ENCODE measurements at places on chromosomes 2 and 18.
A peak's percentile ranks its signal among the peaks of the same experiment; 100 is the strongest.

- DNase-seq = peak; percentile 10
These were observed 38.3 kb downstream of the ITGA6 start for GRCh38 chr2:172465417-172466334.

DNA sequence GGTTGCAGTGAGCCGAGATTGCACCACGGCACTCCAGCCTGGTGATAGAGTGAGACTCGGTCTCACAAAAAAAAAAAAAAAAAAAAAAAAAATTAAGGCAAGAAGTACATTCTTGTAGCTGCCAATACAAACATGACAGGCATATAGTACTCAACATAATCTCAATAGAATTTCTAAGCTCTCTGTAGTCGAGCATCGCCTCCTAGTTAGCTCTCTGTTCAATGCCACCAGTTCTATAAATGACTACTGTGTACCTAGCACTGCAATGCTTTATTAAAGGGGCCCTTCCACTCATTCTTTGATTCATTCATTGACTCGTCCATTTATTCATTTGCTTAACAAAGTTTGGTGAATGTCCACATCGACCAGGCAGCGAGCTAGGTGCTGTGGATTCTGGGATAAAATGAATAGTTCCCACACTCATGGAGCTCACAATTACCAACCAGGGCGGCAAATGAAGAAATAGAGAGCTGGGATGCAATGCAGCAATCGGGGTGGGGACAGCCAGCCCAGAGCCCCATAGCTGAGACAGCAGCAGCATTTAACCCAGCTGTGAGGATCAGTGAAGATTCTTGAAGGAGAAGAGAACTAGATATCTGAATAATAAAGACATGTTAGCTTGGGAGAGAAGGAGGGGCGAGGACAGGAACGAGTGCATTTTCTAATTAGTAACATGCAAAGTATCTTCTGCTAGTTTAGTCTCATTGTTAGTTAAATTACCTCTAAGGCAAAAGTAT is 349.8 kb downstream of the LPIN1 start:
- no peak for DNase-seq

DNA sequence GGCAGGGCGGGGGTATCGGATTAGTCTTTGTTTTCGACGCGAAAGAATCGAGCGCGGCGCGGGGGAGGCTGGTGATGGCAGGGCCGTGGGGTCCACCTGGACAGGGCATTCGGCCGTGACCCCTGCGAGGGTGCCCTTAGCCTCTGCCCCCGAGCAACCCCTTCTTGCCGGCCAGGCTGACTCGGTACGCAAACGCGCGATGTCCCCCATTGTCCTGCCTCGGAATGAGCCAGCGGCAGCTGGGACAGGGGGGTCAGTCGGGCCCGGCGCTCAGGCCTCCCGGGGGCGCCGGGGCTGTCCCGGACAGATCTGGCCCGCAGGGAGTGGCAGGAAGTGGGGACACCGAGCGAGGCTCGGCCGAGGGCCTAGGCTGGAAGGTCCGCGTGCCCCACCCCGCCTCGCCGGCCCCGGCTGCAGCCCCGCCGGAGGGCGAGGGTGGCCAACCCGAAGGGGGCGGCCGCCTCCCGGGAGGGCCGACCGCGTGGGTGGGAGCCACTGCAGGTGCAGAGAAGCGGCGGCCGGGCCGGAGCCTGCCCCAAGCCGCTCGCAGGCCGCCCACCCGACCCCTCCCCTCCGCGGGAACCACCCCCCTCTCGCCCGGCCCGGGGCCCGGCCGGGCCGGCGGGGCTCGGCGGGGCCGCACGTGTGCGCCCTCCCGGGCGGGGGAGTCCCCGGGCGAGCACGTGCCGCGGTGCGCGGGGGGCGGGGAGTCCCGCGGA is at the start of gene TET3:
Gene TET3, plus strand, starts transcription at position 708 of the 719 bp plus-strand sequence. CDS start 1,494 bp downstream, outside the sequence.
- DNase-seq = no peak

- no peak for DNase-seq
These were observed 2.0 kb downstream of the EDAR start for GRCh38 chr2:108986916-108987510.

- DNase-seq = no peak
These were observed 1.4 kb downstream of the CCDC85A start for GRCh38 chr2:56185101-56185581.

GRCh38 chr18:75805265-75805664 is 377.8 kb upstream of the SMIM21 start:
- no peak for DNase-seq

- DNase-seq = no peak
These were observed 31.0 kb downstream of the MYCN start for GRCh38 chr2:15971351-15971750.

GRCh38 chr2:177735318-177735803 is 337.2 kb downstream of the PDE11A start:
- no peak for DNase-seq

GRCh38 chr2:21042958-21043743 is 722 bp downstream of the APOB start:
- no peak for DNase-seq

- DNase-seq = no peak
These were observed 93.3 kb downstream of the THSD7B start for GRCh38 chr2:136858656-136859055.

- DNase-seq = no peak
These were observed 140.3 kb downstream of the CYP26B1 start for GRCh38 chr2:72007402-72007801.

GRCh38 chr2:74558284-74559230 is 4.0 kb downstream of the DOK1 start:
- DNase-seq = no peak

- DNase-seq = peak; percentile 85
These were observed 255.2 kb downstream of the ACKR3 start for GRCh38 chr2:236824836-236825235.

- no peak for DNase-seq
These were observed 4.8 kb upstream of the STAT4 start for GRCh38 chr2:191155608-191156071.

- DNase-seq = no peak
These were observed 242.1 kb downstream of the TMX3 start for GRCh38 chr18:68472701-68473295.

DNA sequence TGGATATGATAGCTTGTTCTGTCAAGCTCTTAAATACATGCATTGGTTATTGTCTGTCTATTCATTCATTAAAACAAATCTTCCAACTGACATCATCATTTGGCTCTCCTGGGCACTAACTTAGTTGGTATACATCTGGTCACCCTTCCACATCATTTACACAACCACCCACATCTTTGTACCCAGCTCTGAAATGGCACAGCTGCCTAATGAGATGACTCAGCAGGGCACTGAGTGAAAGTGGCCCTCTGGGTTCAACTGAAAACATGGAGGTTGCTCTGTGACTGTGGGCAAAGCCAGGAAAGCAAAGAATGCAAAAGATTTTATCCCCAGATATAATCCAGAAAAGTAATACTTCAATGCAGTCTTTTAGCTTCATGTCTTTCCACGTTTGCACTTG is 234.0 kb upstream of the MAP2 start:
- DNase-seq = no peak

GRCh38 chr18:62964432-62964831 is 249.1 kb downstream of the PHLPP1 start:
- no peak for DNase-seq

DNA sequence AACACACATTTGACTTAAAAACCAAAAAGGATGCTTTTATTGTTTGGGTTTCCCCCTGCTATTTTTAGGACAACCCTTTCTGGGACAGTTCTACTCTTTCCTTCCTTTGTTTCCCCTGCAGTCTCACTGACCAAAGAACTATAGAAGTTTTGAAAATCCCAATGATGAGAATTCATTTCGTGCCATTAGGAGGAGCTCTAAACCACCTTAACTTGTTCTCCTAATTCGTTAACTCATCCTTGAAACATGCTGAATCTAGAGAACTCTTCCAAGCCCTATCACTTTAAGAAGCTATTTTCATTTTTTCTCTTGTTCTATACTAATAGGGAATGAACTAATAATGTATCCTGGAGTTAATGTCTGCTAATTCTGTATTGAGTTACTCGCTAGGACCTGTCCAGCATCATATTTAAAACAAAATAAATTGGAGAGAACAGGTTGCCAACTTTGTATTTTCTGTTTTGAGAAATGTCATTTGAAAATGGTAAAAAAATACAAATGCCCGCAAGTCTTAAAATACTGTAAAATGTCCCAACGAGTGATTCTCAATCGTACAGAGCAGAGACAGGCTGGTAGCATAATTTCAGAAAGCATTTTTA is 62.9 kb downstream of the AFTPH start:
- no peak for DNase-seq

DNA sequence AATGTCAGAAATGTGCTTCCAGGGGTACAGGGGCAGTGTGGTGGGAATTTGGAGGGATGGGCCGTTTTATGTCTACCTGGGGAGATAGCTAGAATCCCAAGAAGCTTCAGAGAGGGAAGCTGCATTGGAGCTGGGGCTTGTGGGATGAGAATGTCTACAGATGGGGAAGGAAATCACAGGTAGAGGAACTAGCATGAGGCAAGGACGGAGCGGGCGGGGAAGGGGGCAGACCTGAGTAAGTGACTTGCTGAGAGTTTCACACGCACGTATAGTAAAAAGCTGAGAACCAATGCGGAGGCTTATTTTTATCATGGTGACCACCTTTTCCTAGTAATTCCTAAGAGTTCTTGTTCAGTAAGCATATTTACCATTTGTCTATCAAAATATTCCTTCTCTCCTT is 6.3 kb downstream of the C2orf80 start:
- DNase-seq = no peak

DNA sequence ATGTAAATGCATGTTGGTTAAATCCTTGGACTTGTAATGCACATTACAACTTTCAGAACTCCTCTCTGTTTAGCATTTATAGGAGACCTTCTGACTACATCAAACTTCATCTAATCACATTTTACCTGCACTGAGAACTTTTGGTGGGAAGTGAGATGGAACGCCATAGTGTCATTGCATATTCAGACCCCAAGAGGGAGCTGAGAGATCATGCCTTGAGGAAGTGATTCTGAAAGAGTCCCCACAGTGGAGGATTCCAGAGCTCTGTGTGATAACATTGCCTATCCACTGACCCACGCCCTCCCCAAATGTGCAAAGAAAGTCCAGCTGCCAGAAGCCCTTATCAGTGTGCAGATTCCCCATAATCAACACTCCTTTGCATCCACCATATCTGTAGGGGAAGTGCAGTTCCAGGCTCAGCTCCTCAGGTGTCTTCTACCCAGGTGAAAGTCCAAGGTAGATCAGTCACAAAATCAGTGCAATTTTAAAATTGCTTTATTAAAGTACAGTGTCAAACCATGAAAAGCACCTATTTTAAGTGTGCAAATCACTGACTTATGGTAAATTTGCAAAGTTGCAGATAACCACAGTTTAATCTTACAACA is 212.4 kb downstream of the RPIA start:
- DNase-seq = no peak

- DNase-seq = no peak
These were observed 71.9 kb downstream of the SOX11 start for GRCh38 chr2:5764041-5764440.

- DNase-seq = peak; percentile 70
These were observed at the start of gene IER3IP1 for GRCh38 chr18:47175898-47176575. TSS of gene IER3IP1 (minus strand) at chr18:47176364. CDS start at chr18:47176277, 87 bp downstream.

GRCh38 chr2:85887566-85888019 is 1.2 kb downstream of the ST3GAL5 start:
- no peak for DNase-seq

DNA sequence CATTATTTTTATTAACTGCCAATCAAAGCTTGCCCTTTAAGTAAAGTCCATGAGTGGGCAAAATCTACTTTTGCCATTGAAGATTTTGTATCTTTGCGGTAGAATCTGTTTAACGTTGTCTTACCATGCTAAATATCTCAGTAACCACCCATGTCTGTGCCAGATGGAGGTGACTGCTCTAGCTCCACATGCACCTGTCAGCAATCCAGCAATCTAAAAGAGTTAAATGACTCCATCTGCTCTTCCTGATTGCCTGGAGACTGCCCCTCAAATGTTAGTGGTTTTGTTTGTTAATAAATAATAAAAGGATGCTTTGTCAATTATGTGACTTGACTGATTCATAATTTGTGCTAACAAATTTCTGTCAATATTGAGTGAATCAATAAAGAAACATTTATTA is 141.7 kb downstream of the RBM43 start:
- peak; percentile 7 for DNase-seq

DNA sequence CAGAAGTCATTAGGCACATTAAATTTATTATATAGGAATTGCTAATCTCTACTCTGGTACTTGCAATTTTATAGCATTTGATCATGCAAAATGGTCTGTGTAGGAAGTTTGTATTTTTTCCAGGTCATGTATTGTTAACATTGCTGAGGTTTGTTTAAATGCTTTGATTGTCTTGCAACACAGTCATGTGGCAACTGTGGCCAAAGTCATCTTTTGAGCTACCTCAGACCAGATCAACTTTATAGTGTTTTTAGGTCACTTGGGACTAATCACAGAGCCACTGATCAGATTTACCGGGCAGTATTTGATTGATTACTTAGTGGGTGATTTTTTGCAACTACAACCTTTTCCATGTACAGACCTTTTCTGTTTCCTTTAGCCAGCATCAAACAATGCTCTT is 3.7 kb downstream of the SERPINB5 start:
- DNase-seq = no peak

- DNase-seq = no peak
These were observed 3.7 kb downstream of the TMEM37 start for GRCh38 chr2:119435081-119435952.

GRCh38 chr2:109726379-109727270 is 67.5 kb upstream of the RGPD5 start:
- no peak for DNase-seq

DNA sequence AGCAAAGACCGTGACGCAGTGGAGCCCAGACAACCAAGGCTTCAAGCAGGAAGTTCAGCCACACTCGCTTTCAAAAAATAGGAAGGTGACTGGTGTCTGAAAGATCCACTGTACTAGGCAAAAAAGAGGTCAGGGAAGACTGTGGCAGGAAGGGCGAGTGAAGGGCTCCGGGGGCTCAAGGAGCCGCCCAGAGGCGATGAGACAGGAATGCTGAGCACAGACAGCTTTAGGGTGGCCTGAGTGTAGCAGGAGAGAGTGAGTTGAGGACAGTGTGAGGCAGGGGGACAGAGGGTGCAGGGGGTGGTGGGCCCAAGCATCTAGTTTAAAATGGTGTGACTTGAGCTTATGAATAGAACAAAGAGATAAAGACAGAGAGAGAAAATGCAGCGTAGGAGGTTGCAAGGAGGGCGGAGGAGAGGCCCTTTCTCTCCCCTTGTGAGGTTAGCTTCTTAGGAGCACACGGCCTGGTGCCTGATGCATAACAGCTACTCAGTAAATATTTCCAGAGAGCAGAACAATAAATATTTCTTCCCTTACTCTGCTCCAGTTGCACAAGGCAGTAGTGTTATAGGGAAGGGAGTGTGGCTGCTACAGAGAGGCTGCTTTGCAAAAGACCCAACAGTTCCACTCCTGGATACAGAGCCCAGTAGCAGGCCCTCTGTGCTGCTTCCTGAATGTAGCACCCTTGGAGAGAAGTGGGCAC is 789.7 kb upstream of the RAB6C start:
- no peak for DNase-seq

GRCh38 chr2:238924032-238924431 is 76.1 kb downstream of the TWIST2 start:
- DNase-seq = no peak

- DNase-seq = no peak
These were observed 194.5 kb upstream of the NXPH2 start for GRCh38 chr2:138974651-138975050.

Data from cerebellar nuclear complex (tissue), 1 donor.